ENCODE measurements at places on chromosomes 12 and 14. TPM values are rescaled to one million over a fixed set of nuclear protein-coding genes. Genes with fewer than 3 reads are reported as not detected.

Gene GAPDH
- 1,360 TPM for total RNA-seq

Gene PLEK2
- 1.2 TPM for total RNA-seq

Gene SLCO1B3
- 1.2 TPM for total RNA-seq

Gene HPD
- total RNA-seq: not detected

Gene B4GALNT1
- total RNA-seq: 14.5 TPM

Gene LRRC10
- total RNA-seq: not detected

Gene MRPL42
- total RNA-seq: 27.3 TPM

Gene IL22
- total RNA-seq: not detected

Gene TAS2R46
- 1.6 TPM for total RNA-seq

Gene SOAT2
- 0.66 TPM for total RNA-seq

Gene DEGS2
- total RNA-seq: 1.3 TPM

Gene WSCD2
- total RNA-seq: 21.4 TPM

Gene G2E3
- total RNA-seq: 14.0 TPM

Gene OR6C2
- total RNA-seq: not detected

Gene ACOT4
- total RNA-seq: 0.20 TPM

Gene TAS2R50
- total RNA-seq: 5.1 TPM

Gene CPNE6
- total RNA-seq: not detected

Gene SLC39A2
- not detected for total RNA-seq

Gene TMEM30B
- 47.6 TPM for total RNA-seq

Gene TMEM179
- 0.78 TPM for total RNA-seq

Gene CCDC38
- not detected for total RNA-seq

Gene TIMM9
- 25.1 TPM for total RNA-seq

Gene SRRM4
- not detected for total RNA-seq

Gene ZDHHC22
- not detected for total RNA-seq

Gene DNM1L
- 42.0 TPM for total RNA-seq

Gene TAS2R8
- total RNA-seq: not detected

Gene HOXC13
- total RNA-seq: not detected

Gene ACOT2
- total RNA-seq: 95.0 TPM

Gene TAS2R14
- total RNA-seq: 2.0 TPM

Gene BHLHE41
- total RNA-seq: 12.7 TPM

Gene PAN2
- total RNA-seq: 58.0 TPM

Gene CALM1
- total RNA-seq: 117 TPM

Gene COA8
- 10.0 TPM for total RNA-seq

Gene SLC10A1
- total RNA-seq: not detected

Gene LRTM2
- total RNA-seq: not detected

Gene P2RX7
- total RNA-seq: 12.0 TPM

Gene DPPA3
- total RNA-seq: not detected

Gene KRT4
- not detected for total RNA-seq
